Fibroblast of lung (primary cell): ENCODE measurements at places on chromosomes 4 and X.

GRCh38 chr4:68896749-68897148, 54.9 kb downstream of the UGT2A3 start:
- DNase-seq, result no peak

DNA sequence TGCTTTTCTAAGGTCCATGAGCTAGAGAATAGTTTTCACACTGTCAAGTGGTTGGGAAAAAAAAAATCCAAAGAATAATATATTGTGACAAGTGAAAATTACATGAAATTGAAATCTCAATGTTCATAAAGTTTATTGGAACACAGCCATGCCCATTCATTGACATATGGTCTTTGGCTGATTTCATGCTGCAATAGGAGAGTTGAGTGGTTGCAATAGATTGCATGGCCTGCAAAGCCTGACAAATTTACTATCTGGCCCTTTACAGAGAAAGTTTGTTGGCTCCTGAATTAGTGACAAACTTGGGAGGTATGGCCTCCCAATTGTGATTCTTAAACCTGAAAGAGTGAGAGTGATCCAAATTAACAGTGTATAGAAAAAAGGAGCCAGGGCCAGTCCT, 115.5 kb upstream of the FAM9C start:
- DNase-seq, result no peak

- DNase-seq, result peak; percentile 32
Measured at GRCh38 chr4:152328582-152328981, 207.3 kb downstream of the FBXW7 start.

- DNase-seq, result no peak
Measured at GRCh38 chr4:142473218-142473959, 372.7 kb downstream of the INPP4B start.

DNA sequence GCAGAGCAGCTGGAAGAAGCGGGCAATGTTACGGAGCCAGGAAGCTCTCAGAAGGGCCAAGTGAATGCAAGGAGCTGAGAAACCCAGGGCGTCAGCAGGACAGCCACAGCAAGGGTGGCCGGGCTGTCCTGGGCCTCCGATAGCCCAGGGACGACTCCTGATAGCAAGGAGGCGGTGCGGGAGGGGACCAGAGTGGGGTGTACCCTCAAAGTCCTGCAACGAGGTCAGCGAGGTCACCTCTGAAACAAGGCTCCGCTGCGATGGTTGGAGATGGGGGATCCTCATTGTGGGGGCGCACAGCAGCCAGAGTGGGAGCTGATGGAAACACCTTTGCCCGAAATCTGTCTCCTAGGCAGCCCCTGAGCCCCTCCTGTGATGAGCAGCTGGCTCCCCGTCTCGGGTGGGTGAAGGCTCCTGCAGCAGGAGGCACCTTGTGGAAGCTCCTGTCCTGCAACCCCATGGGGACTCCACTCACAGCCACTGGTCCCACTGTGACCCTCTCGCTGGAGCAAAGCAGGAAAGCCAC, 4.3 kb upstream of the CCNQ start:
- no peak for DNase-seq

DNA sequence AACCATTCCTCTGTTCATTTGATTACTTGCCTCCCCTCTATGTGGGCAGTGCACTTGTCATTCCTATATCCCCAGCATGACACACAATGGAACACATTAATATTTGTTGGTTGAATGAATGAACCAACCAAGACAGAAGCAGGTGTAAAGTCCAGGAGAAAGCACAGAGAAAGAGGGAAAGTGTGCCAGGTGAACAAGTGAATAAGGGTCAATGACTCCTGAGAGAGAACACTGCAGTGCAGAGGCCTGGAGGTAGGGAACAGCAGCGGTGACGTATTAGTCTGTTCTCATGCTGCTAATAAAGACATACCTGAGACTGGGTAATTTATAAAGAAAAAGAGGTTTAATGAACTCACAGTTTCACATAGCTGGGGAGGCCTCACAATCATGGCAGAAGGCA, 53.1 kb downstream of the USP46 start:
- DNase-seq, result no peak

- no peak for DNase-seq
Measured at GRCh38 chr4:152927737-152928136, 8.4 kb upstream of the FHDC1 start.

DNA sequence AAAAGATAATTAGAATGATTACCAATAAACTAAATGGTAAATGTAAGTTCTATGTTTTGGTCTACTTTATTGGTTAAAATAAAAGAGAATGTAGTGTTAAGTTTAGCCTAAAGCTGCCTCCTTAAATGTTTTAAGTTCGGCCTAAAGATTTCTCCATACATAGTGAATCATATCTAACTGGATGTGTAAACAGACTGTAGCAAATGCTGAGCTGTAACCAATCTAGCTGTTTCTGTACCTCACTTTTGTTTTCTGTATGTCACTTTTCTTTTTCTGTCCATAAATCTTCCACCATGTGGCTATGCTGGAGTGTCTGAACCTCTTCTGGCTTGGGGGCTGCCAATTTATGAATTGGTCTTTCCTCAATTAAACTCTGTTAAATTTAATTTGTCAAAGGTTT, 121.2 kb downstream of the TBCK start:
- peak; percentile 44 for DNase-seq

DNA sequence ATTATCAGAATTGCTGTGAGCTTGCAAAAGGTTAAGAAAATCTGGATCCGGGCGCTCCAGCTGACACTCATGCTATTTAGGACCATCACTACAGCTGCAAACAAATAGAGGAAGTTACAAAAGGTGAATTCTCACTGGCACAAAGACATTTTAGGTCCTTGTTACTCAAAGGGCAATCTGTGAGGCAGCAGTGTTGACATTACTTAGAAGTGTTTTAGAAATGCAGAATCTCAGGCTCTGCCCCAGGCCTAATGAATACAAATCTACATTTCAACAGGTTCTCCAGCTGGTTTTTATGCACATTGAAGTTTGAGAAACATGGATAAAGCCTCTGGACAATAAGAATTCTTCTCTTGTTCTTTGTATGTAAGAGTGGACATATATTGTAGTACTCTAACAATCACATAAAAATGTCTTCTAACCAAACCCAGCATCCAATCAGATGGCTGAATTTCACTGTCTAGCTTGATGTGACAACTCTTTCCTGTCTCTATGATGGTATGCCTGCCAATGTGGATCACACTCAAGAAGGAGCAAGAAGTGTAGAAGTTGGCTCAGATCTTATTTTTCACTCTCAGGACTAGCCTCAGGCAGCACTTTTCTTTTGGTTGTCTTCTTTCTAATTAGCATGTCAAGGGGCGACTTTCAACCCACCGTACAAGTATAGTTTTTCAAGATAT, 18.8 kb downstream of the SLC7A11 start:
- DNase-seq, result no peak
